Epithelial cell of proximal tubule (primary cell): ENCODE measurements at places on chromosomes 5 and 9. TPM values are rescaled to one million over a fixed set of nuclear protein-coding genes. Genes with fewer than 3 reads are reported as not detected.

The CLIC3 gene
- 2.2 and 2.4 TPM in 2 replicates for total RNA-seq

The ARHGEF39 gene
- 11.9 and 17.5 TPM in 2 replicates for total RNA-seq

DNA sequence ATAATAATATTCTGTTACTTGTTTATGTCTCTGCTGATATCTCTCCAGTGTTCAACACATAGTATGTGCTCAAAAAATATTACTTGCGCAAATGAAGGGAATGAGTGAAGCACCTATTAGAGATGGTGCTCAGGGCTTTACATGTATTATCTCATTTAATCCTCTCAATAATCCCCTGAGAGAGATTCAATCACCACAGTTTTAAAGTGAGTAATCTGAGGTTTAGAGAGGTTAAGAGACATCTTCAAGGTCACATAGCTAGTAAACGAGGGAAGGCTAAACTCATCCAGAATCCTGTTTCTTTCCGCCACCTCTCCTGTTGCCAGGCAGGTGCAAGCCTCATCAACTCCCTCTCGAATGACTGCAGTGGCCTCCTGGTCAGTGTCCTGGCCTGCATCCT, 82.0 kb downstream of the UGCG start:
- DNase-seq: no peak

- DNase-seq: peak; percentile 6
These were observed 530 bp downstream of the UCK1 start for GRCh38 chr9:131530546-131530919.

DNA sequence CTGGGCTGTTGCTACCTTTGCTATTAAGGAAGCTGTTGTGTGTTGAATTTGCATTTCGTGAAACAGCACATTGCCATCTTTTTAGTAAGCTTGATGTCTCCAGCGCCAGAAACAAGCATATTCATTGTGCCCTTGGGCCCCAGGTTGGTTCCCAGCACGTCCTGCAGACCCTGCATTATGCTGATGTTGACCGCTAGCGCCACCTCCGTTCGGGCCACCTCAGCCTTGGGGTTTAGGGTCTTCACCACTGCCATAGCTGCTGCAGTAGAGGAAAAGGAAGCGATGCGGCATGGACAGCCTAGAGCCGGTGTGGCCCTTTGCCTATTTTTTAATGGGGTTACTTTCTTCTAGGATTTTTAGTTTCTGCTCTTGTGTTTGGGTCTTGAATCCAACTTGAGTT, 23.8 kb upstream of the OTULIN start:
- no peak for DNase-seq

GRCh38 chr5:100856462-100856861, 46.6 kb downstream of the ST8SIA4 start:
- DNase-seq: no peak

DNA sequence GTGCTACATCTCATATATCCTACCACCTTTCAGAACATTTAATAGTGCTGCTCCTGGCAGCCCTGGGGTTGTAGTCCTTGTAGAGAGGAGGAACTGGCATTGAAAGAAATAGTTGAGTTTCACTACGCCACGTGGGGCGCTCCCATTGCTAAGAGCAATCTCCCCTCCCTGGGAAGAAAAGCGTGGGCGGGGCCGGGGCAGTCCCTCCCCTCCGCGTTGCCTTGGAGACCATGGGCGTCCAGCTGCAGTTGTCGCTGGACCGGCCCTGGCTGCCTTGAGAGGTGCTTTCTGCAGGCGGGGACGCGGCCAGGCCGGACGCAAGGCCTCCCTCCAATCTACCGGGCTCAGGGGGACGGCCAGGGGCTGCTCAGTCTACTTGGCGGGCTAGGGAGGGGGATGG, 368 bp upstream of the CCDC180 start:
- peak; percentile 19 for DNase-seq

DNA sequence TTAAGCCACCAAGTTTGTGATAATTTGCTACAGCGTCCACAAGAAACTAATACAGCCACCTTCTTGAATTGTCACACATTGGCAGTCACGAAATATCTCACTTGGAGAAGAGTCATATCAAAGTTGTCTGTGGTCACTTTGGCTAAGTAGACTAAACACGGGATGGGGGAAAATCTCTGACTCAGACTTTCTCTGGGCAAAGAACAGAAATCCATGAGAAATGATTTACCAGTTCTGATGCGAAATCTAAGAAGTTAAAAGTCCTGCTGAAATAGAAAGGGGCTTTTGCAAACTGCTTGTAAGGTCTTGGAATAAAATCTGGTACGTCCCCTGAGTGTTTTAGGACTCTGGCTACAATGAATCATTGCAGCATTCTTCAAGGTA, 158.4 kb downstream of the COL23A1 start:
- DNase-seq: peak; percentile 91

DNA sequence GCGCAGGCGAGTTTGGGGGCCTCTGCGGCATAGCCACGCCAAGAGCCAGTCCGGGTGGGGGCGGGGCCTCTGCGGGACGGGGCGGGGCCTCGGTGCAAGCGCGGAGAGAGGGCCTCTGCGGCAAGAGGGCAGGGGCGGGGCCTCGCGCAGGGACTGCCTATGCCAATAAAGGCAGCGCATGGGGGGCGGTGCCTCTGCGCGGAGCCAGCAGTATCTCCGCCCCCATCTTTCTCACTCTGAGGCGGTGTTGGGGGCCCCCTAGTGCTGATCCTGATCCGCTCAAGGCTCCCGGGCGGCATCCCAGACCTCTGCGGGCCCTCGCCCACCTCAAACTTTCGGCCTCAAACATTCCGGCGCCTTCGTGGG, 9.2 kb upstream of the GPRIN1 start:
- no peak for DNase-seq
